ENCODE measurements at places on chromosomes 5 and 9.

- no peak for DNase-seq
These were observed 374.8 kb downstream of the KIAA0825 start for GRCh38 chr5:94243612-94244011.

- DNase-seq, result no peak
These were observed 43.5 kb downstream of the NAA35 start for GRCh38 chr9:85984457-85984856.

DNA sequence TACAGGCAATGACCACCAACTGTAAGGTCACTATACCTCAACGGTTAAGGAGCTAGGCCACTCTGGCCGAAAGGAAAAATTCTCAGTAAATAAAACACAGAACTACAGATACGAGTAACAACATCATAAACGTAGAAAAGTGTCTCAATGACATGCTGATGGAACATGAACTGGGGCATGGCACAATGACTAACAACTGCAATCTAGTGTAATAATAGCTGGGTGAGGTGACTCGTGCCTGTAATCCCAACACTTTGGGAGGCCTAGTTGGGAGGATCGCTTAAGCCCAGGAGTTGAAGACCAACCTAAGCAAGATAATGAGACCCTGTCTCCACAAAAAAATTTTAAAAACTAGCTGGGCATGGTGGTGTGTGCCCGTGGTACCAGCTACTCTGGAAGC, 9.8 kb upstream of the RAPGEF6 start:
- DNase-seq, result no peak

DNA sequence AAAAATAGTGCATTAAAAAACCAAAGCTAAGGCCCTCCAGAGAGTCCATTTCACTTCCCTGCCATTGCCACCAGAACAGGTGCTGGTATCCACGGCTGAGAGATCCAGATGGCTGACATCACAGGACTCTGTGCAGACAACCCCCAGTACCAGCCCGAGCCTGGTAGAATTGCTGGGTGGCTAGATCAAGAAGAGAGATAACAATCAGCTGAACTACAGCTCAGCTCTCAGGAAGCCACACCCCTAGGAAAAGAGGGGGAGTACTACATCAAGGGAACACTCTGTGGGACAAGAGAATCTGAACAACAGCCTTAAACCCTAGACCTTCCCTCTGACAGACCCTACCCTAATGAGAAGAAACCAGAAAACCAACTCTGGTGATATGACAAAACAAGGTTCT, 73.8 kb upstream of the SLIT3 start:
- no peak for DNase-seq

- no peak for DNase-seq
These were observed 66.9 kb upstream of the SLIT3 start for GRCh38 chr5:169367861-169368260.

DNA sequence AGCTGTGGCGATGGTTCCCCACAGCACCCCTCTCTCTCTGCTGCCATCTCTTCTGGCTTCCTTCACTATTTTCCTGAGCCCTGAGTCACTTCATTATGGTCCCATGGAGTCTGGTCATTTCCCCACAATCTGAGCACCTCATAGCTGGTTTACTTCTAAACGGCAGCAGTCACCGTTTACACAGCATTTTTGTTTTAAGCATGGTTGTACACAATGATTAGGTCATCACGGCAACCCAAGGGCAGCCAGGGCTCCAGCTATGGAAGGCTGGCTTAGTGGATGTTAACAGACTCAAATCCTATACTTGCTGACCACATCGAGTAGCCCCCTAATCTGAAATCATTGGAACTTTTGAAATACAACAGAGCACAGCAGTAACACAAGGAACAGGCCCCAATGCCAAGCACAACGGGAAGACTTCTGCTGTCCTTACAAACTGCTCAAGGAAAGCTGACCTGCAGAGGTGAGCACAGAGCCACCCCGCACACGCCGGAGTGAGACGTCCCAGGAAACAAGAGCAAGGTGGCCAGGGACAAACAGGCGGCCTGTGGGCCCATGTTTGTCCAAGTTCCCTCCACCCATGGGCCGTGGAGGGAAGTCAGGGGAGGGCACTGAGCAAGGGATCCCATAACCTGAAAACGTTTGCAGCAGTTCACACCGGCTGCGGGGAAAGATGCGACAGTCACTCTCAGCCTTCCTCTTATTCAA, 22.9 kb downstream of the CAMSAP1 start:
- DNase-seq, result no peak

GRCh38 chr5:135535420-135535819, 344 bp downstream of the NEUROG1 start:
- no peak for DNase-seq

DNA sequence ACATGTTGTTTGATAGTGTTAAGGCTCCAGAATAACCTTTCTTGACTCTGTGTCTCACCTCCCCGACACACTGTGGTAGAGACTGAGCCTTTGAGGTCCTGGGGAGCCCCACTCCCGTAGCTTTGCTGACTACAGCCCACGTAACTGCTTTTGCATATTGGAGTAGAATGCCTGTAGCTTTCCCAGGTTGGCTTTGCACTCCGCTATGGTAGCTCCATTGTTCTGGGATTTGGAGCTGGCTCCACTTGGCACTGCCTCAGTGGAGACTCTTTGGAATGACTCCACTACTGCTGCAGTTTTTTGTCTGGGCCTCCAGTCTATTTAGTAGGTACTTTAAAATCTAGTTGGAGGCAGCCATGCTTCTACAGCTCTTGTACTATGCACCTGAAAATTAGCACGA, 56.2 kb upstream of the ANXA1 start:
- no peak for DNase-seq

All from KG1 (cell line).